ENCODE measurements at places on chromosomes 1 and 21.

- DNase-seq: no peak
These were observed 34.7 kb upstream of the PLA2G2A start for GRCh38 chr1:20014153-20014552.

DNA sequence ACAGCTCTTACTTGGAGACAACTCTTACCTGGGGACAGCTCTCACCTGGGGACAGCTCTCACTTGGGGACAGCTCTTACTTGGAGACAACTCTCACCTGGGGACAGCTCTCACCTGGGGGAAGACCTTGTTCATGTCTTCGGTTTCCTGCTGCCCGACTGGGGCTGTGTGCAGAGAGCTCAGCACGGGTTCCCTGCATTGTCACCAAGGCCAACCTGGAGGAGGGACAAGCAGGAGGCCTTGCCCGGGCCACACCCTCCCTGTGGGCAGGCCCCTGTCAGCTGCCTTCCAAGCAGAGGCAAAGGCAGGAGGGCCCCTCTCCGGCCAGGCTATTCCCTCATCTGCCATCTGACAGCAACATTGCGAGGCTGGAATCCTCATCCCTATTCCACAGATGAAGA, at the start of gene LDLRAD1:
TSS of gene LDLRAD1 (minus strand) at position 208 of the 400 bp plus-strand sequence. CDS start at position 134, 74 bp downstream.
- no peak for DNase-seq

DNA sequence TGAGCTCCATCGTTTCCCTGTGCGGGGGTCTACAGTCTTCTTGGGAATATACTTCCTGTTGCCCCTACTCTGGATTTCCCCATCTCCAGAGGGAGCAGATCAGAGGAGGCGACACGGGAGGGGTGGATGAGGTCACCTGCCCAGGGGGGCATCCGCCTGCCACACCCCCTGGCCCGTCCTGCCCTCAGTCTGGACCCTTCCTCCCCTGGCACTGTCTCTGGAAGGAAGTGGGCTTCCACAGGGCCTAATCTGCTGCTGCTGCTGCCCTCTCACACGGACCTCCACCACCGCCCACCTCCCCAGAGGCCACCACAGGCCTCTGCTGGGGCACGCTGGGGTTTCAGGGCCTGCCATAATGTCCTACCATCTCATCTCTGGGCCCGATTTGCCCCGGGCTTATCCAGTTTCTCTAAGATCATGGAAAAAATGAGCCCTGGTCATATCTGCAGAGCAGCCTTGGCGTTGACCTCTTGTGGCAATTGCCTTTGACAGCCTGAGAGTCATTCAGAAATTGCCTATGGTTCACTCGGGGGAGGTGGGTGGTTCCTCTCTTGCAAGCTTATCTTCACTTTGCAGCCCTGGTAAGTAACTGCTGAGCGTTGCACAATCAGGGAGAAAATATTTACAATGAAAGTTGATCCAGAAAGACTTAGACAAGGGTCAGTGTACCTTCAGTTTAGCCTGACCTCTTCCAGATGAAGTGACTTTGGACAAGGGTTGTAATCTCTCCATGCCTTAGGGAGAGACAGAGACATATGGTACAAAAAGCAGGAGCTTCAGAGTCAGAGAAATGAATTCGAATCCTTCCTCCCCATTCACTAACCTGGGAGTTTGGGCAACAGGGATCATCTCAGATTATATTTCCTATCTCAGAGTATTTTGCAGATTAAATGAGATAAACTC, 252.4 kb downstream of the TOMM20 start:
- no peak for DNase-seq

GRCh38 chr1:109190189-109190588, 23.5 kb upstream of the SARS1 start:
- no peak for DNase-seq
